ENCODE measurements at places on chromosomes 4 and X.

GRCh38 chr4:8316251-8316771 is 46.8 kb downstream of the HTRA3 start:
- no peak for DNase-seq

DNA sequence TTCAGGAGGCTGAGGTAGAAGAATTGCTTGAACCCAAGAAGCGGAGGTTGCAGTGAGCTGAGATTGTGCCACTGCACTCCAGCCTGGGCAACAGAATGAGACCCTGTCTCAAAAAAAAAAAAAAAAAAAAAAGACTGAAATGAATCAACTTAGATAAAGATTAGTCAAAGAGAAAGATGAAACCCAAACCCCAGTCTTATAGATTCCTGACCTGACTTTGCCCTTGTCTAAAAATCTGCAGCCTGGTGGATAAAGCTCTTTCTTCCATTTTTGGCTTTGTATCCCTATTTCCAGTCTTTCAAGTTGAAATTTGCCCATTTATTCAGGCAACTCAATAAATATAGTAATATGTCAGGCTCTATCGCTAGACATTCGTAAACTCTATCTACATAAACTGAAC is 39.3 kb upstream of the SPINK2 start:
- no peak for DNase-seq

GRCh38 chrX:9644335-9644734 is 121.3 kb downstream of the GPR143 start:
- DNase-seq = no peak

GRCh38 chr4:173794662-173795061 is 264.6 kb upstream of the HAND2 start:
- no peak for DNase-seq

DNA sequence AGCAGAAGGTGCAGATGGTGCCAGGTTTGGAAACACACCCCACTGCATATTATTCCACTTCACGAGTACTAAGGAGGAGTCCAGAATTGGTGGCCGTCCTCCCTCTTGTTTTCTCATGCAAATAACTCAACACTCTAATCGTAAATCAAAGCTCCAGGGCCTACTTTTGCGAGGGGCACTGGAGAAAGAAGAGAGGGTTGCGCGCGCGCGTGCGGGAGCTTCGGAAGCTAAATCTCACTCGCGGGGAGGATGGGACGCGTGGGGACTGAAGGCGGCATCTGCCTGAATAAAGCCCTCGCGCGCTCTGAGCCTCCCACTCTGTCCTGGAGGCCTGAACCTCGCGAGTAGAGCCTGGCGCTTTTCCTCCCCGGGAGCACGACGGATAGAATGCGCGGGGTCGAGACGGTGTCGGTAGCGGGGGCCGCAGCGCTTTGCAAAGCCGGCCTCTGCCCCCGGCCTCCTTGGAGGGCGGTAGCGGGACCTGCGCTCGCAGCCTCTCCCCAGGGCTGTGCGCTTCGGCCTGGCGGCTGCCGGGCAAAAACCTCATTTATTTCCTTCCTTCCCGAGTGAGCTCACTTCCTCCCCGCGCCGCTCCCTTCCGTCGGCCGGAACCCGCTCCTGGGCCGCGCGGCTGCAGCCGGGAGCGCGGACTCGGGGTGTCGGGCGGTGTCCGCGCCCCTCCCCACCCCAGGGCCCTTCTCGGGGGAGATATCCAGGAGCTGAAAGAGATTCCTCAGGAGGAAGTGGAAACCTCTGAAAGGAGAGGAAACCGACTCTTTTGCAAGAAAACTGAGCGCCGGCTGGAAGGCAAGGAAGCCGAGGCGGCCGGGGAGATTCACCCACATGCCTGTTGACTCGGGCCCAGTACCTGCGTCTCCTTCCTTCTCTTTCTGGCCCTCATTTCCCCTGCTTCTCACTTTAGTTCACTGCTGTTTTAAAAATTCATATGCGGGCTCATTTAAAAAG is 20.7 kb downstream of the HAND2 start:
- no peak for DNase-seq

DNA sequence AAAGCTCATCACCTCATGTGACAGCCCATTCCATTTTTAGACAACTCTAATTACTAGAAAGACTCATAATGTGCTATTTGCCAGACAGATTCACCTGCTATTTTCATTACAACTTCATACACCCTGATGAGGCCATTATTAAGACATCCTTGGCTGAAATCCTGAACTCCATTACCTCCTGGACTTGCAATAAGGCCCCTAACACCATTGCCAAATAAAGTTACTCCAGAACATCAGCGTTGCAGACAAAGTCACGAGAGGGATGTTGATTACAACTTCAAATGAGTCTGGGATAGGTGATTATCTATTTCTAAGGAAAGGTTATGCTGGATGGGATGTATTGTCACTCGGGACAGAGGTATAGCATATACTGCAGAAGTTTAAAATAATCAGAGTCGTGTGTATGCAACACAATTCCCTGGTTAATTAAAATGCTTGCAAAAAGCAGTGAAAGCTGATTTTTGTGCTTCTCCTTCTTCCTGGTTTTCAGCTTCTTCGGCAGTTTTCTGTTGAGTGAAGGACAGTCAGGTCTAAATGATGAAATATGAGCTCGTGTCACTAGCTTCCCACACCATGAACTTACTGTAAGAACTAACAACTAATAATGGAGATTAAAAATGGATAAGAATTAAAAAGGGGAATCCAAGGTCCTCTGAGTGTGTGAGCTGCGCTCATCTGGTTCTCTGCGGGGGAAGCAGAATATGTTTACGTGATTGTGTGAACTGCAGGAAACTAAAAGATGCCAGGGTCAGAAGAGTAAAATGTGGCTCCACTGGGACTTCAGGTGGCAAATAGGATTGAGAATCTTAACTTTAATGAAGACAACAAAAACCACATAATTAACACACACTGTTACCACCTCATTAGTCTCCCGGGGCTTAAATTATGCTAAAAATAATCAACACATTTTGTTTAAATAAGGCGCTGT is 17.6 kb upstream of the SOD3 start:
- DNase-seq = no peak

DNA sequence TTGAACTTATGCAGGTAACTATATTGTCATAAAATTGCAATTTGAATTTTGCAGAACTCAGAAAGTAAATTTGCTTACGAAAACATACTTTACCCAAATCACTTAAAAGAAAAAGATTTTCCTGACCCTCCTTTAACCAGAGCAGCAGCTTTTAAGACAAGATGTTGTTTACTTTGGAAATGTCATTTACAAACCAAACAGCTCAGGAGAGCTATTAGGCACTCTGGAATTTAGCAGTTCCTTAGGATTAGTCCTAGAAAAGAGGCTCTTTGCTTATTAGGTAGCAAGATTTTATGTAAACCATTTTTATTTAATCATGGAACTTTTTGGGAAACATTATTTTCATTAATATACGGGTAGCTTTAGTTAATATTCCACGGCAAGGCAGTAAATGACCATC is 765.7 kb upstream of the POU3F4 start:
- DNase-seq = no peak
